Keratinocyte (primary cell): ENCODE measurements at places on chromosomes 16 and 17. TPM values are rescaled to one million over a fixed set of nuclear protein-coding genes. Genes with fewer than 3 reads are reported as not detected.

GRCh38 chr16:79798416-79799053 is 198.0 kb upstream of the MAF start:
- DNase-seq = no peak

- DNase-seq = no peak
Observed at GRCh38 chr17:74220946-74221818, 7.8 kb downstream of the TTYH2 start.

DNA sequence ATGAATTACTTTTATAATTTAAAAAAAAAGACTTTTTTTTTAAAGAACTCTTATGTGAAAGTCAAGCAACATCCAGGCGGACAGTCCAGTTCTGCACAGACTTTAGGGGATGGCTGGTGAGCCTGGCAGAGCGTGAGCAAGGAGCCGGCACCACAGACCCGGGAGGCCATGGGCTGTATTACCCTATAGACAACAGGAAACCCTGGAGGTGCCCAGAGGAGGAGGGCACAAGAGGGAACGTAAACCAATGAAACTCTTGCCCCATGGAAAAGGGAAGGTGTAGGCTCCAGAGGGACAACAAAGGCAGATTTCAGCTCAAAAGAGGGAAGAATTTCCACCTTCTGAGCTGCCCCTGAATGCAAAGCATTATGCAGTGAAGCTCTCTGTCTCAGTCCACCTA is 25.5 kb upstream of the RPH3AL start:
- no peak for DNase-seq

The COG8 gene
- polyA plus RNA-seq = 16.0 to 22.8 TPM (median 22.8 TPM) in 3 replicates

DNA sequence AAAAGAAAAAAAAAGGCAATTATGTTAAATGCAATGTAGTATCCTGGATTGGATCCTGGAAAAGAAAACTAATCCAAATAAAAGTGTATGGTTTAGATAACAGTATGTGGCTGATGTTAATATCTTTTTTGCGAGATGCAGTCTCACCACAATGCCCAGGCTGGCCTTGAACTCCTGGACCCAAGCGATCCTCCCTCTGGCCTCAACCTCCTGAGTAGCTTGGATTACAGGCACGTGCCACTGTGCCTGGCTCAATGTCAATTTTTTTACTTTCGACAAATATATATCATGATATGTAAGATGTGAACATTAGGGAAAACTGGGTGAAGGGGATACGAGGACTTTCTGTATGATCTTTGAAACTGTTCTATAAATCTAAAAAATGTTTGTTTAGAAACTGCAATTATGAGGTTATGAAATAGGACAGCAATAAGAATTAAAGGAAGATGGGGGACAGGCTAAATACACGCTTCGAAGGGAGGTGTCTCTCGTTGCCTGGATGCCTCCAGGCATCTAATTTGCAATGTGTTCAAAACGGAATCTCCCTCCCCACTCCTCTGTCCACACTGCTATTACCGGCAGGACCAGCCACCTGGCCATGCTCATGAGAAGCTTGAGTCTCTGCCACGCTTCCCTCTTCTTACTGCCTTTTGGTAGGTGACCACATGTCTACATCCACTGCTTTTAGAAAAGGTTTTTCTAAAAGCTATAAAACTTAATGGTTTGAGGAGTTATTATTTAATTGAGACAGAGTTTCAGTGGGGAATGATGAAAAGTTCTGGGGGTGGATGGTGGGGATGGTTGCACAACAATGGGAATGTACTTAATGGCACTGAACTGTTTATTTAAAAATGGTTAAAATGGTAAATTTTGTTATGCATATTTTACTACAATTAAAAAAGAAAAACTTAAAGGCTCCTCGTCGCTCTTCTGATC is 15.2 kb downstream of the UBE2O start:
- no peak for DNase-seq

The KRT33B gene
- 0.18 to 0.33 TPM (median 0.21 TPM) in 3 replicates for polyA plus RNA-seq

DNA sequence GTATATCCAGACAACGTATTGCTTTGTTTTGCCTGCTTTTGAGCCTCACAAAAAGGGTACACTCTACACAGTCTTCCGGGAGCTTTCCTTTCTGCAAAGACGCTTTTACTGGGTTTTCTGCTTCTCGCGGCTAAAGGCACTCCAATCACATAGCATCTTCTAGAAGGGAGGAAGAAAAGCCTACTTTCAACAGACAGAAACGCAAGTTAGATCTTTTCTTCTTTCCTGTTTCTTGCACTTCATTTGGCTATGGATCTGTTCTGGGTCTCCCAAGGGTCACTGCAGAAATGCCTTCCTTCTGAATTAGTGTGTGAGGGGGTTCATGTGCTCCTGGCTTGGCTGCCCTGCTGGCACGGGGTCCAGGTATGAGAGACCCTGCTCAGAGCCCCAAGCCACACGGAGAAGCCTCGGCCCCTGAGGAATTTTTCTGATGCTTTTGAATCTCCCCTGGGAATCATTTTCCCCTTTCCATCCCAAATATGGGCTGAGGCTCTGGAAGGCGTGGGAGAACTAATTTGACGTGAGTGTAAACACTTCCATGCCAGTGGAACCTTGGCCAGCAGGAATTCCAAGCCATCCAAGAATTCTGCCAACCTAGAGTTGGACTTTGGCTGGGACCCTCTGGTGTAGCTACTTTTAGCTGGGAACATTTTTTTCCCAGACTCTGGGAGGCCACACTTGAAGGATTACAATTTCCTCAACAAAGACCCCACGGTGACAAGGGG is 49.6 kb upstream of the NKD1 start:
- no peak for DNase-seq

GRCh38 chr16:50516401-50516800 is 31.8 kb upstream of the NKD1 start:
- no peak for DNase-seq

DNA sequence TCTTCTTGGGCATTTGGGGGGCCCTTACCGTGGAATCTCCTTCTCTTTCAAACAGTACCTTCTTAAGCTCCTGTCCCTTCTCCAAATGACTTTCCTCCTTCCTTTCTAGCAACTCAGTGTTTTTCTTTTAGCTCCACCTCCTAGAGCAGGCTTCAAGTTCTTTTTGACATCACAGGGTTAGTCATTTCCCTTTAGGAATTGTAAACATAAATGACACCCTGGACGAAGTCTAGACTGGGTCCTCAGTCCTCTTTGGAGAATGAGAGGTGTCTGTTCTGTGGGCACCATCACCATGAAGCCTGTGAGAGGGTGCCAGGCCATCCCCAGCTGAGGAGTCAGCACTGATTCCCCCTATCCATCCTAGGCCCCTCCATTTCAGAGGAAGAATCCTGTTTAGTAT is 94.7 kb downstream of the SALL1 start:
- DNase-seq = no peak

DNA sequence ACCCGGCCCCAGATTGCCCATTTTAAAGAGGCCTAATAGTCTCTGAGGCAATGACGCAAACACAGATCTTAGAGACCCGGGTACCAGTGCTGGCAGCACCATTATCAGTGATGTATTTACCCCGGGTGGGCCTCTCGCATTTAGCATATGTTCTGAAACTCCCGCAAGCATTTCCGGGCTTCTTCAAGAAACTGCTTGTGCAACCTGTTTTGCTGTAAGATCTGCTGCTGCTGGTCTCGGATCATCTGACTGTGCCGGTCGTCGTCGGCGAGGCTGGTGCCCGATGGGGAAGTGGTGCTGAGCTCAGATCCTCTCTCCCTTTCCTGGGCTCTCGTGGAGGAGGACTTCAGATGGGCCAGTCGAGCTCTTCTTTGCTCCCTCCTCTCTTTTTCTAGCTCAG is 12.5 kb downstream of the CEP295NL start:
- no peak for DNase-seq

The TBC1D3L gene
- 4.6 to 11.1 TPM (median 7.0 TPM) in 3 replicates for polyA plus RNA-seq

The TBC1D26 gene
- 0.08 TPM in 1 of 3 replicates, not detected in the others for polyA plus RNA-seq

The SPATA32 gene
- 0.05 TPM in 1 of 3 replicates, not detected in the others for polyA plus RNA-seq

- no peak for DNase-seq
Observed at GRCh38 chr17:66527335-66527734, 224.9 kb downstream of the PRKCA start.

The RHBDF2 gene
- polyA plus RNA-seq = 14.9 to 22.6 TPM (median 20.6 TPM) in 3 replicates
